ENCODE measurements at places on chromosomes 12 and 14. TPM values are rescaled to one million over a fixed set of nuclear protein-coding genes. Genes with fewer than 3 reads are reported as not detected.

SLC35E3 gene
- polyA plus RNA-seq, result 24.0 TPM

GRCh38 chr12:110940296-110940695, 19.9 kb upstream of the MYL2 start:
- DNase-seq, result no peak

GRCh38 chr12:40762072-40762471, 69.8 kb downstream of the CNTN1 start:
- DNase-seq, result no peak

DNA sequence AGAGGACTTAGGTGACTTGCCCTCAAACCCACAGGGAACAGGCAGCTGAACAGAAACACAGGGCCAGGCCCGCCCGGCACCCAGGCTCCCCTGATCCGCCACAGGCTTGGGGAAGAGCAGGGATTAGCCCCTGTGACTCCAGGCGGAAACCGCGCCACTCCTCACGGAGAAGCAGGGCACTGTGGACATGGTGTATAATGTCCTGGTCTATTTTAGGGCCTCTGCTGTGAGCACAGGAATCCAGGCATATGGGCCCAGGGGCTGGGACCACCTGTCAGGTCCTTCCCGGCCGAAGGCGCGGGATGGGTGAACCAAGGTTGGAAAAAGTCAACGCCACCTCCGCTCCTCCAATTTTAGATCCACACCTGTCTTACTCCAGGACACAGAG, 34.6 kb upstream of the MEG3 start:
- no peak for DNase-seq

DNA sequence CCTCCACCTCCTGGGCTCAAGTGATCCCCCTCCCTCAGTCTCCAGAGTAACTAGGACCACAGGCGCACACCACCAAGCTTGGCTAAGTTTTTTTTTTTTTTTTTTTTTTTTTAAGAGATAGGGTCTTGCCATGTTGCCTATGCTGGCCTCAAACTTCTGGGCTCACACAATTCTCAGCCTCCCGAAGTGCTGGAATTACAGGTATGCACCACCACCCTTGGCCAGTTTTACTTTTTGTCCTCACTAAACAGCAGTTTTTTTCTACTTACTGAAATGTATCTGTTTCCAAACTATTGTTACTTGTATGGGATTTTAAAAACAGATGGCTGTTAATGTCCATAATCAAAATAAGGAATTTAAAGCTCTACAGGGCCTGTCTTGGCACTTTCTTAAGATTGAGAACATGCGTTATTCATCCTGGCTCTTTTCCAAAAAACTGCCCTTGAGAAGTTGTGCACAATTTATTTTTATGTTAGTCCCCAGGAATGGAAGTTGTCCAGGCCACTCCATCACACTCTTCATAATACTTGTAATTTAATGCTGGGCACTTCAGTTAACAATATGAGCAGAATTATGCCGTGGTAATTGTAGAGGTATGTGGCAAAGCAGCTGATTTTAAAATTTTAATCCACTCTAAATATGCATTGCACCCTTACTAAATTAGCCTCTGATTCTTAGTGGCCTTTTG, 51.9 kb upstream of the REP15 start:
- peak; percentile 36 for DNase-seq
